Ovary (tissue), 10 donors: ENCODE measurements at places on chromosomes 1 and 21.

- H3K36me3 ChIP-seq = no peaks in the 10 kb centered on the region
- H3K4me1 ChIP-seq = no peaks in the 10 kb centered on the region
- DNase-seq = no peak
- H3K4me3 ChIP-seq = no peak overlapping the region
These were observed 45.8 kb downstream of the SIM2 start for GRCh38 chr21:36744560-36745231.

GRCh38 chr1:177913762-177914540, 55.9 kb downstream of the SEC16B start:
- no peak overlapping the region for H3K4me3 ChIP-seq
- DNase-seq = no peak
- H3K27me3 ChIP-seq = no peaks in the 10 kb centered on the region
- no peak overlapping the region for H3K27ac ChIP-seq
- no peaks in the 10 kb centered on the region for H3K36me3 ChIP-seq
- no peaks in the 10 kb centered on the region for H3K4me1 ChIP-seq

DNA sequence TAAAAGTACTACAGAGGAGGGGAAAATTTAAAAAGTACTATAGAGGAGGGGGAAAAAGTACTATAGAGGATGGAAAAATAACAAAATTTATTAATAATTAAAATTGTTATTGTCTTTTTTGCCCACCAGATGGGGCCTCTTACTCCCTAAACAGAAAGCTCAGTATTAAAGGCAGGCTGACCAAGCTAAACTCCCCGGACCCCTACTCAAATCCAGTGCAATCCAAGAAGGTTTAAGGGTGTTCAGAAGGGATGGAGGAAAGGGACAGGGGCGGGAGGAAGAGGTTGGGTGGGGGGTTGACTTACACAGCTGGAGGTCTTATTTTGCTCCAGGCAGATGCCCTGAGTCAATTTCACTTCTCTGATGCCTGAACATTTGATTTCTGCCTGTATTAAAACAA, 13.7 kb downstream of the CD34 start:
- H3K4me3 ChIP-seq = no peak overlapping the region
- H3K27ac ChIP-seq = no peak overlapping the region
- no peak for DNase-seq
- H3K4me1 ChIP-seq = peaks cover 3% of the 10 kb centered on the region
- H3K36me3 ChIP-seq = no peaks in the 10 kb centered on the region
- H3K27me3 ChIP-seq = no peaks in the 10 kb centered on the region

DNA sequence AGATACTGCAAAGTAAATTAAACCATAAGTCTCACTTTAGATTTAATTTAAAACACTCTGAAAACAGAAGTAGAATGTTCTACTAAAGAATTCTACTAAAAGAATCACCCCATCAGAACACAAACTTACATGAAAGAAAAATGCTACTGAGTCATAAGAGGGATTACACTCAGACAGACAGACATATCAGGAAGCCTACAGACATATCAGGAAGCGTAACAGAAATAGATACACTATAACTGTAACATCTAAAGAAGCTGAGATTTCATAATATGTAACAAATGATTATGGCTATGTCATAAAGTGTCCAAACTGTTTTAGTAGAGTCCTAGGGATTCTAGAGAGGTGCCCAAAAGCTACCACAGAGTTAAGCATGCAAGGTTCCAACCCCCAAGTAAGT, 23.9 kb downstream of the FOXJ3 start:
- H3K4me1 ChIP-seq = peaks cover 6% of the 10 kb centered on the region
- no peaks in the 10 kb centered on the region for H3K36me3 ChIP-seq
- no peaks in the 10 kb centered on the region for H3K27me3 ChIP-seq
- no peak overlapping the region for H3K4me3 ChIP-seq
- no peak for DNase-seq
- H3K27ac ChIP-seq = no peak overlapping the region

GRCh38 chr1:112399456-112399855, 3.4 kb downstream of the CTTNBP2NL start:
- H3K27ac ChIP-seq = no peak overlapping the region
- DNase-seq = no peak
- no peaks in the 10 kb centered on the region for H3K36me3 ChIP-seq
- H3K4me1 ChIP-seq = peaks cover 3% of the 10 kb centered on the region
- H3K27me3 ChIP-seq = no peaks in the 10 kb centered on the region

- no peak for DNase-seq
- H3K4me3 ChIP-seq = no peak overlapping the region
- no peaks in the 10 kb centered on the region for H3K36me3 ChIP-seq
- H3K27me3 ChIP-seq = no peaks in the 10 kb centered on the region
- H3K27ac ChIP-seq = no peak overlapping the region
These were observed 47.5 kb downstream of the TRPM2 start for GRCh38 chr21:44400791-44401385.

- peaks cover 4% of the 10 kb centered on the region for H3K4me1 ChIP-seq
- H3K27me3 ChIP-seq = no peaks in the 10 kb centered on the region
- no peak overlapping the region for H3K27ac ChIP-seq
- H3K36me3 ChIP-seq = no peaks in the 10 kb centered on the region
- no peak overlapping the region for H3K4me3 ChIP-seq
These were observed 39.7 kb upstream of the JUN start for GRCh38 chr1:58823481-58824010.

GRCh38 chr1:73160759-73161158, 878.4 kb upstream of the NEGR1 start:
- H3K4me1 ChIP-seq = peaks cover 3% of the 10 kb centered on the region
- H3K27ac ChIP-seq = no peak overlapping the region
- H3K36me3 ChIP-seq = no peaks in the 10 kb centered on the region

DNA sequence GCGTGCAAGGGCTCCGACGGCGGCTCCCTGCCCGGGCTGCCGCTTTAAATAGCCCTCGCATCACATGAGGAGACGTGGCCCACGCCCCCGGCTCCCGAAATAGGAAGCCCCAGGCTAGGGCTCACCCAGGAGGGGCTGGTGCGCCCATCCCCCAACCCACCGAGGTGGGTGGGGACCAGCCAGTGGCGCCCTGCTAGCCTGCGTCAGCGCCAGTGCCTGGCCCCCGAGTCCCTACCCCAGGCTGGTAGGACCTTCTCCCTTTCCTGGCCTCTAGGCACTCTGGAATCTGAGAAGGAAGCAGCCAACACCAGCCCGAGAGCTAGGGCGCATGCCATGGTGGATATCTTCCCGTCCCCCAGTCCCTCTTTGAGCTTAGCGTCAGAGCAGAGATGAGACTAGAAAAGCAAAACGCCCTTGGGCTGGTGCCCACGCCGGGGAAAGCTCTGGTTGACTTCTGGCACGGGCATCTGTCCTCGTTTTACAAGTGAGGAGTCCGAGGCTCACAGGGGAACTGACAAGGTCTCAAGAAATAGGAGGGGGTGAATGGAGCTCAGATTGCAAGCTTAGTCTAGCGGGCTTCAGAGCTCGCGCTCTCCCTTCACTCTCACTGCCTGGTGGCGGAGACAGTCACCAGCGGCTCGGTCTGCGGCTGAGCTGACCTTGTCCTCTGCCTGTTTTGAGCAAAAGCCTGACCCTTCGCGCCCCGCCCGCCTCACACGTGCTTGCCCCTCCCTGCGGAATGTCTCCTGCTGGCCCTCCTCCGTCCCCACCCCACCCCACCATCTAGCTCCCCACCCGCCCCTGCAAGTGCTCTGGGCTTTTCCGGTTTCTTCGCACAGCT, at the start of gene FABP3:
Gene FABP3 (minus strand): TSS at position 21 of the 841 bp plus-strand sequence. CDS start 62 bp downstream, outside the sequence.
- peak within 1 kb of the TSS; percentile 43 for H3K4me3 ChIP-seq
- peak within 1 kb of the TSS; percentile 72 for H3K27ac ChIP-seq
- peak; percentile 86 for DNase-seq
- no peaks in the 10 kb centered on the region for H3K27me3 ChIP-seq
- H3K36me3 ChIP-seq = no peaks in the 10 kb centered on the region

DNA sequence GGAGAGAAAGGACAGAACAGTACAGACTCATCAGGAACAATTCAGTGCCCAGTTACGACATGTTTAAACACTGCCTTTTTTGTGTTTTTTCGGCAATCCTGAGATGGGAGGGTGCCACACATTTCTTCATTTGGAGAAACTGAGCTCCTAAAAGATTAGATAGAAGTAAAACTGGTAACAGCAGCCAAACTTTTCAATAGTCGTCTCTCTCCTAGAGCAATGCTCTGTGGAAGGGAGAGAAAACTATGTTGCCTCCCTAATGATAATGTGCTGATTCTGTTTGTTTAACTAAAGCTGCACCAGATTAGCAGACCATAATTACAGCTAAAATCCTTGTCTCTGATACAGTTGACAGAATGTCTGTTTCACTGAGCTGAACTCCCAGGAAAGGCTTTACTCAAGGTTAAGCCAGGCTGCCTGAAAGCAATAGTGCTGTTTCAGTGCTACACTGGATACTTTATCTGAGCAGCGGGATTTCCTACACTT, 76.2 kb upstream of the CXADR start:
- no peaks in the 10 kb centered on the region for H3K36me3 ChIP-seq
- no peak for DNase-seq
- H3K27ac ChIP-seq = no peak overlapping the region
- H3K4me3 ChIP-seq = no peak overlapping the region
- H3K27me3 ChIP-seq = no peaks in the 10 kb centered on the region

GRCh38 chr1:65812065-65812464, 19.4 kb downstream of the PDE4B start:
- H3K27ac ChIP-seq = no peak overlapping the region
- no peak for DNase-seq
- no peak overlapping the region for H3K4me3 ChIP-seq
- H3K4me1 ChIP-seq = no peaks in the 10 kb centered on the region
- H3K27me3 ChIP-seq = no peaks in the 10 kb centered on the region

- no peaks in the 10 kb centered on the region for H3K36me3 ChIP-seq
- peaks cover 2% of the 10 kb centered on the region for H3K4me1 ChIP-seq
- H3K4me3 ChIP-seq = no peak overlapping the region
- no peak overlapping the region for H3K27ac ChIP-seq
- H3K27me3 ChIP-seq = no peaks in the 10 kb centered on the region
These were observed 5.7 kb upstream of the TENT5B start for GRCh38 chr1:27018316-27018715.

DNA sequence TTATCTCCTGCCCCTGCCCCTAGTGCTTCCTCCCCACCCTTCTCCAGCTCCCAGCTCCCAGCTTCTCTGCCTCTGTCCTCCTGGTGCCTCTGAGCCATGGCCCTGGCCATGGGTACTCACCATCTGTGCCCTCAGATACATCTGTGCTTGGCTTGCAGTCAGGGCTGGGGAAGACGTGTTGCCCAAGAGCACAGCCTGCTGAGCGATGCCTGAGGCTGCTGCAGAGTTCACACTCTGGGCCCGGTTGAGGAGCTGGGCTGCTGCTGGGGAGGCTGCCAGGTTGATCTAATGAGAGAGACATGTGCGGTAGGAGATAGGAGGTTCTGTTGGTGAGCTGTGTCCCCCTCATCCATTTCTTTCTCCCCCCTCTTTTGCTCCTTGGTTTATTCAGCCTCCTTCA, 49.4 kb upstream of the A3GALT2 start:
- H3K27ac ChIP-seq = no peak overlapping the region
- no peaks in the 10 kb centered on the region for H3K36me3 ChIP-seq
- H3K4me3 ChIP-seq = no peak overlapping the region
- peaks cover 5% of the 10 kb centered on the region for H3K4me1 ChIP-seq
- no peaks in the 10 kb centered on the region for H3K27me3 ChIP-seq
- DNase-seq = no peak

GRCh38 chr1:229370601-229371021, 27.8 kb upstream of the CCSAP start:
- H3K27me3 ChIP-seq = no peaks in the 10 kb centered on the region
- H3K4me3 ChIP-seq = no peak overlapping the region
- DNase-seq = no peak
- no peaks in the 10 kb centered on the region for H3K36me3 ChIP-seq

GRCh38 chr1:98179151-98179773, 258.4 kb upstream of the DPYD start:
- H3K4me3 ChIP-seq = no peak overlapping the region
- H3K4me1 ChIP-seq = no peaks in the 10 kb centered on the region
- no peaks in the 10 kb centered on the region for H3K36me3 ChIP-seq
- no peaks in the 10 kb centered on the region for H3K27me3 ChIP-seq

- peak overlapping the region; percentile 43 for H3K4me3 ChIP-seq
- no peak overlapping the region for H3K27ac ChIP-seq
- H3K36me3 ChIP-seq = no peaks in the 10 kb centered on the region
- peaks cover 23% of the 10 kb centered on the region for H3K4me1 ChIP-seq
These were observed 5.4 kb downstream of the FOXO6 start for GRCh38 chr1:41366455-41367287.

- H3K4me3 ChIP-seq = no peak overlapping the region
- no peak overlapping the region for H3K27ac ChIP-seq
- no peaks in the 10 kb centered on the region for H3K36me3 ChIP-seq
- H3K4me1 ChIP-seq = no peaks in the 10 kb centered on the region
- no peaks in the 10 kb centered on the region for H3K27me3 ChIP-seq
These were observed 20.0 kb upstream of the JUN start for GRCh38 chr1:58803858-58804257.

- no peaks in the 10 kb centered on the region for H3K36me3 ChIP-seq
- no peak overlapping the region for H3K4me3 ChIP-seq
- DNase-seq = no peak
- H3K27me3 ChIP-seq = no peaks in the 10 kb centered on the region
These were observed 126.6 kb upstream of the CAMK1G start for GRCh38 chr1:209456878-209457277.

DNA sequence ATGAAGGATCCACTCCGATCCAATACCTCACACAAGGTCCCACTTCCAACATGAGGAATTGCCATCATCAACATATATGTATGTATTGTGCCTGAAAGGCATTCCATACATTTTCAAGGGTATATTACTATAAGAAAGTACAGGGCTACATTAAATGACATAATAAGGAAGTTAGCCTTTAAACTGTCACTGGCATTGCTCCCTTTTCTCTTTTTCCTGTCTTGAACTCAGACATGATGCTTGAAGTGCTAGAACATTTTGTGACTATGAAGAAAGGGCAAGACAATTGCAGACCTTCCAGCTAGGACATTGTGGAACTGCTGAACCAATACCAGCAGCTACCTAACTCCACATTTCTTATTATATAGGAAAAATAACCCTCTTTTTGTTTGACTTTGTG, 2.9 kb upstream of the TSPAN2 start:
- no peaks in the 10 kb centered on the region for H3K27me3 ChIP-seq
- no peak for DNase-seq
- no peak overlapping the region for H3K27ac ChIP-seq
- no peak overlapping the region for H3K4me3 ChIP-seq
